NCI-H2081 (cell line): ENCODE measurements at places on chromosomes 1 and 21.

DNA sequence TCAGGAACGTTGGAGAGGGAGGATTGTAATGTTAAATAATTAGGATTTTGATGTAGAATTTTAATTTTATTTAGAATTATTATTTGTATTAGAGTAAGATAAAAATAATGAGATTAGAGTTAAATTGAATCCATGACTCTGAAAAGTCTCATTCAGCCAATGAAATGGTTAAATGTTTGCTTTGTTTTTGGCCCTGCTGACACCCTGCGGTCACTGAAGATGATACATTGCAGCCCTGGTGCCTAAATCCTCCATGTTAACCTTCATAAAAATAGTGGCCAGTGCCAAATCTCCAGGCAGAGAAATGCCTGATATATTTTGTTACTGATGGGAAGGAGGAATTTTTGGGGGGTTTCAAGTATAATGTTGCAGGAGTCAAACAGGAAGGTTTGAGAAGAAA lies 27.3 kb upstream of the RLF start:
- no peak for DNase-seq

DNA sequence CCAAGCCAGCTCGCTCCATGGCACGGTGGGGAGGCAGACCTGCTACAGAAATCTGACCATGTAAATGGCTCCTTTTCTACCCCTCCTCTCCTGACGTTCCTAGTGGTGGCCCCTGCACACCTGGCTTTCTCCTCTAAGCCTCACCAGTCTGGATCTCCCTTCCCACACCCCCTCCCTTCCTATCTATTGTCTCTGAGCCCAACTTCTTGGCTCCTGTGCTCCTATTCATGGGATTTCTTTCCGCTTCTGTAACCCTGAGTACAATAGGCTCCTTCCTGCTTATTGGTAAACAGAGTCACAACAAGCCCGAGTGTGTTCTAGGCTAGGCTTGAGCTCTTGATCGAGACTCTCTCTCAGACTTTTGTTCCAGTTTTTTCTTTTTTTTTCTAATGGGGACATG lies 17.6 kb downstream of the OPTC start:
- DNase-seq = no peak

GRCh38 chr1:19186001-19186400 lies 24.1 kb downstream of the UBR4 start:
- no peak for DNase-seq

GRCh38 chr1:31814631-31815306 lies 1.1 kb downstream of the SPOCD1 start:
- no peak for DNase-seq

- peak; percentile 86 for DNase-seq
Observed at GRCh38 chr1:162854245-162854882, 6.6 kb downstream of the CCDC190 start.
